ENCODE measurements at places on chromosomes 13 and 19.

GRCh38 chr13:45863709-45864590 lies 12.4 kb upstream of the SIAH3 start:
- no peak for DNase-seq

DNA sequence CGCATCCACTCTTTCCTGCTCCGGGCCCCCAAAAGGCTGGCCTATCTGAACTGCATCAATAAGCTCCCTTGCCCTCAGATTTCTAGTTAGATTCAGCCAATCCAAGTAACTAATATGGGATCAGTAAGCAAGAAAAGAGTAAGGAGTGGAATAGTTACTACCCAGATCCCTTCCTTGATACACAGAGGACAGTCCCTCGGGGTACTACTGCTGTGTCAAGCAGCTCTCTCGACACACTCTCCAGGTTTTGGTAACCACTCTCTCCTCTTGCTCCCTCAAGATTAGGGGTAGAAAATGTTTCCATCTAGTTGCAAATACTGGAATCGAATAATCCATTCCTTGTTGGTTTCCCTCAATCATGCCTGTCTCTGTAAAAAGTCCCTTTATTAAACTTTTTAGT lies 65.4 kb downstream of the UGGT2 start:
- DNase-seq: no peak

DNA sequence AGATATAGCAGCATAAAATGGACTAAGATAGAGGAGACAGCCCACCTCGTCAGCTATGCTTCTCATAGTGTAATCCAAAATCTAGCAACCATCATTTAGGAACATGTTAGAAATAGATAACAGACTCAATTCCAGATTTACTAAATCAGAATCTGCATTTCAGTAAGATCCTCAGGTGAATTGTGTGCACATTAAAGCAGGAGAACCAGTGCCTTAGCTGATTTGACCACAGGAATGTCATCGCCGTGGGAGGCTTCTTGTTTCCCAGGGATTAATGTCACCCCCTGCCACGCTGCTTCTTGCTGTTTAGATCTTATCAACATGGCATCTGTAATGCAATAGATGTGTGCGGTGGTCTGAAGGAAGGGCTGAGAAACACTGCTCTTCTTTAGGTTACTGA lies 84.0 kb downstream of the GPC5 start:
- DNase-seq: no peak

DNA sequence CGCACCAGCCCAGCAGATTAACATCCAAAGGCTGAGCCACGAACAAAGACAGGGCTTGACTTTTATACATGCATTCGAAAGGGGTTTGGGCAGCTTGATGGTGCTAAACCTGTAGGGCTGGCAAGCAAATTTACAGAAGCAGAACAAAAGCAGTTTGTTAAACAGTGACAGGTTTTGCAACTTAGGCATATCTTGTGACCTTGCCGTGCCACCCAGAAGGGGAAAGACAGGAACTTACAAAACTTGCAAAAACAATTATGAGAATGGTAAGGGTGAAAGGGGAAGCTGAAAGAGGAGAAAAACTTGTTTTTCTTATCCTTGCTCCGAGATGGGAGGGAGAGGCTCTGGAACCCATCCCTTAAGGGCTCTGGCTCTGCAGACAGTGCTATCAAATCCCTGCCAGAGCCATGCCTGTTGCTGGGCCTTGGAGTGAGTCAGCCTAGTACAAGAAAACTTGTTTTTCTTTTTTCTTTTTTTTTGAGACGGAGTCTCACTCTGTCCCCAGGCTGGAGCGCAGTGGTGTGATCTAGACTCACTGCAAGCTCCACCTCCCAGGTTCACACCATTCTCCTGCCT lies 1325.2 kb upstream of the PRR20A start:
- DNase-seq: no peak

GRCh38 chr13:19985219-19985556 lies 26.7 kb downstream of the ZMYM2 start:
- DNase-seq: no peak
